Mucosa of descending colon (tissue), 3 donors: ENCODE measurements at places on chromosomes 2 and 18. TPM values are rescaled to one million over a fixed set of nuclear protein-coding genes. Genes with fewer than 3 reads are reported as not detected.

GRCh38 chr2:51032751-51033330 lies 909 bp upstream of the NRXN1 start:
- DNase-seq = no peak

DNA sequence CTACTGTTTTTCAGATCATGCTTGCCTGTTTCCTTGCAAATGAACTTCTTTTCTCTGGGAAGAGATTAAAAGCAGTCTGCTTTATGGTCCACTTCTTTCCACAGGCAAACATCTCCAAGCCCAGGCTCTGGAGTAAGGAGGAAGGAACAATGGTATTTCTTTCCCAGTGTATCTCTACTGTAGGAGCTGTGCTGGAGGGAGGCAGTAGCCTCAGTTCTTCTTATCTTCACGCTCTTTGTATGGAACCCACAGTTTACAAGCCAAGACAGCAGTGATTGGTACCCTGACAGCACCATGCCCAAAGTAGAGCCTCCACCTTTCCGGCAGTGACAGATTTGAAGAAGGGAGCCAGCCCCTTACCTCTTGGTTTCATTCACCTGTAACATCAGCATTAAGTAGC lies 35.2 kb downstream of the SPOPL start:
- DNase-seq = no peak

MOCOS gene
- 4.7 TPM for total RNA-seq

GULP1 gene
- 9.0 TPM for total RNA-seq
